Articular chondrocyte of knee joint (primary cell): ENCODE measurements at places on chromosomes 2 and 18. TPM values are rescaled to one million over a fixed set of nuclear protein-coding genes. Genes with fewer than 3 reads are reported as not detected.

Gene ACMSD
- total RNA-seq: not detected in 2 replicates

Gene CCDC141
- 0.11 and 0.39 TPM in 2 replicates for total RNA-seq

Gene RTP5
- not detected in 2 replicates for total RNA-seq

Gene NETO1
- not detected in 2 replicates for total RNA-seq

Gene DCC
- total RNA-seq: 0.13 TPM in 1 of 2 replicates, not detected in the other

Gene IL36RN
- not detected in 2 replicates for total RNA-seq

Gene PJVK
- 1.1 and 2.2 TPM in 2 replicates for total RNA-seq

Gene HOXD1
- total RNA-seq: not detected in 2 replicates

Gene GATA6
- 1.4 and 2.3 TPM in 2 replicates for total RNA-seq

Gene GAD1
- under 0.01 TPM in 1 of 2 replicates, not detected in the other for total RNA-seq

Gene RSAD2
- total RNA-seq: 1.0 and 2.8 TPM in 2 replicates

Gene NT5DC4
- total RNA-seq: not detected in 2 replicates

Gene MAL
- total RNA-seq: not detected in 2 replicates

Gene FAM237A
- not detected in 2 replicates for total RNA-seq

Gene RMND5A
- total RNA-seq: 14.2 and 16.9 TPM in 2 replicates

Gene AQP4
- total RNA-seq: not detected in 2 replicates

Gene SMIM21
- not detected in 2 replicates for total RNA-seq

Gene SERPINB10
- total RNA-seq: not detected in 2 replicates

Gene ALPP
- total RNA-seq: not detected in 2 replicates
